H1 (cell line): ENCODE measurements at places on chromosomes 7 and 10. TPM values are rescaled to one million over a fixed set of nuclear protein-coding genes. Genes with fewer than 3 reads are reported as not detected.

DNA sequence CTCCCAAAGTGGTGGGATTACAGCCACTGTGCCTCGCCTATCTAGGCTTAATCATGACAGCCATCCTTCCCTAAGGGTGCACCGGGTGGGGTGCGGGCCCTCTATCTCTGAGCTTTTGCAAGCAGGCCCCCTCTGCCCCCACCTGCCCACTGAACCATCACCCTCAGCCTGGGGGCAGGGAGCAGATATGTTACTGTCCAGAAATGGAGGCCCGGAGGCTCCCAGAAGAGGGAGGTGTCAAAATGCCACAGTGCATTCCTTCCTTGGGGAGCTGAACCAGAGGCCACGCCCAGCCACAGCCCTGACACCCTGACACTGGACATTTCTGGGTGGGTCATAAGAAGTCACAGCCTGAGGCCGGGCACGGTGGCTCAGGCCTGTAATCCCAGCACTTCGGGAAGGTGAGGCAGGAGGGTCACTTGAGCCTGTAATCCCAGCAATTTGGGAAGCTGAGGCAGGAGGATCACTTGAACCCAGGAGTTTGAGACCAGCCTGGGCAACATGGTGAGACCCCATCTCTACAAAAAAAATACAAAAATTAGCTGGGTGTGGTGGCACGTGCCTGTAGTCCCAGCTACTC, 129.8 kb upstream of the TNRC18 start:
- H3K27me3 ChIP-seq: no peaks in the 10 kb centered on the region
- H3K4me1 ChIP-seq: peaks cover 13% of the 10 kb centered on the region; the same call in 1 of the 2 replicates
- H3K27ac ChIP-seq: no peak overlapping the region
- DNase-seq: no peak
- H3K4me3 ChIP-seq: no peak overlapping the region
- H3K36me3 ChIP-seq: no peaks in the 10 kb centered on the region

DNA sequence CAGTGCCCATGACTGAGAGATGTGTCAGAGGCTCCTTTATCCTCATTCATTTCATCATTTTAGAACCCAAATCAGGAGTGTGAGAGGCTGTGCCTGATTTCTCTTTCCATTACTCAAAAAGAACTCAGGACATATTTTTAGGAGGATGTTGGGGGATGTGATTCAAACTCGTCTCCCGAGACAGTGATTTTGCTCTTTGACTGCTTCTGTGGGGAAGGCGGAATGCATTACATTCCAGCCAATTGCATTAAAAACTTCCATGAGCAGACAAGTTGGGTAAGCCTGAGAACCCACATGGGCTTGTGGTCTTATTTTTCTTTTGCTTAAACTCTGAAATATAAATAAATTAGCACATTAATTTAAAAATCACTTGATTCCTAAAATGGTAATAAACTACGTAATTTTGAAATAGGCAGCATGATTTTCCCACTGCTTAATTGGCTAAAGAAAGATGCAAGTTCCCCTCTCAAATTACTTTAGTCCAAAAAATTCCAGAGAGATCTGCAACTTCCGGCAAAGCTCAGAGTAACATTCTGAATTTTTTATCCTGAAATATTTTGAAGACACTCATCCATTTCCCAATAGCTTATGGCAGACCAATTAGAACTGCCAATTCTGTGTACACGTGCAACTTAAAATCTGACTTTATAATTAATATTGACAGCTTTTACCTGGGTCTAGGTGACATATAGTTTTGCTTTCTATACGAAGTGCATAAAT, 185.6 kb downstream of the C7orf25 start:
- H3K4me3 ChIP-seq: no peak overlapping the region
- H3K27ac ChIP-seq: no peak overlapping the region
- no peak for DNase-seq
- no peaks in the 10 kb centered on the region for H3K36me3 ChIP-seq

Gene HDAC9
- total RNA-seq: 9.4 and 13.1 TPM in 2 replicates

- peak; percentile 57 for DNase-seq
- H3K4me3 ChIP-seq: peak overlapping the region; percentile 75
- peaks cover 2% of the 10 kb centered on the region; the same call in 1 of the 2 replicates for H3K4me1 ChIP-seq
- peaks cover 10% of the 10 kb centered on the region for H3K27me3 ChIP-seq
- H3K27ac ChIP-seq: no peak overlapping the region
These were observed 82.6 kb upstream of the PRKG1 start for GRCh38 chr10:50991456-50992355.

Gene PDE6C
- not detected in 2 replicates for total RNA-seq

DNA sequence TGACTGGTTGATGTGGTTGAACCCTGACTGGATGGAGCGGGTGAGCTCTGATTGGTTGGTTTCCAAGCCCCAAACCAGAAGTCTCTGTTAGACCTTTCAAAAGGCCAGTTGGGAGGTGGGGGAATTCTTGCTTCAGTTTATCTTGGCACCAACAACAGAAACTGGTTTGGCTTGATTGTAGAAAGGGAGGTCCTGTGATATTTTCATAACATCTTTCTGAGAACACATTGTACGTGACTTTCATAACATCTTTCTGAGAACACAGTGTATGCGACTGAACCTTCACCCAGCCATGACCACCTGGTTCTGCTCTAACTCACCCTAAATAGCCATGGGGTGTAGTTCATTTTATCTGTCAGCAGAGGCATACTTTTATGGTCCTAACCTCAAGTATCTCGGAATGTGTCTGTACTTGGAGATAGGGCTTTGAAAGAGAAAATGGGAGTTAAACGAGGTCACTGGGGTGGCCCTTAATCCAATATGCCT, 88.3 kb downstream of the GALNT17 start:
- H3K27me3 ChIP-seq: no peaks in the 10 kb centered on the region
- no peak for DNase-seq
- H3K27ac ChIP-seq: no peak overlapping the region
- no peaks in the 10 kb centered on the region; the same call in 1 of the 2 replicates for H3K36me3 ChIP-seq
- H3K4me3 ChIP-seq: no peak overlapping the region

Gene GPR85
- total RNA-seq: 0.20 and 0.54 TPM in 2 replicates

Gene FRG2B
- total RNA-seq: not detected in 2 replicates

DNA sequence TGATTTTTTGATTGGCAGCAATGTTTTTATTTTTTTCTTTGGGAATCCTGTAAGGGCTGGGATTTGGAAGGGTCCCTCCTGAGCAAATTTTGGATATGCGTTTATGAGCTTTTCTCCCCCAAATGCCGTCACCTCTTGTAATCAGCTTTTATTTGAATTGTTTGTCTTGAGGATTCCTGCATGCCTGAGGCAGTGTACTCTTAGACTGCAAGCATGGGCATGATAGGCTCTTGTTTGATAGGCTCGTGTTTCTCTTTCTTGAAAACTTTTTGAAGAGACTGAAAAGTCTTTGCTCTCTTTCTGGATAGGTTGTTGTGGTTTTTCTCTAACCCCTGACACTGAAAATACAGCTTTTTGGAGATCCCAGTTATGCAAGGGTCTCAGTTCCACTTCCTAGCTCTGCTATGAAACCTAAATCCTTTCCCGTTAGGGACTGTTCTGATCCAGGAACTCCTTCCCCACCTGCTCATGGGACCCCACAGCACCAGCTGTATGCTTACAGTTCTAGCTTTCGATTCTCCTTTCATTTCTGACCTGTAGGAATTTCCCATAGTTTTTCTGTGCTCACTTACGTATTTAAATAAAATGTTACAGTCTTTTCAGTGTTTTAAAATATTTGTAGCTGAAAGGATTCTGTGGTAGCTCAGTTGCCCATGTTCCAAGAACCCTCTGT, 17.2 kb downstream of the TSPAN13 start:
- H3K4me1 ChIP-seq: peaks cover 2% of the 10 kb centered on the region; the same call in 1 of the 2 replicates
- H3K4me3 ChIP-seq: no peak overlapping the region
- H3K27me3 ChIP-seq: no peaks in the 10 kb centered on the region
- no peak for DNase-seq

Gene GDF2
- total RNA-seq: not detected in 2 replicates

GRCh38 chr10:44948642-44949041, 11.0 kb upstream of the RASSF4 start:
- DNase-seq: no peak
- no peak overlapping the region for H3K4me3 ChIP-seq
- H3K27ac ChIP-seq: no peak overlapping the region
- no peaks in the 10 kb centered on the region for H3K4me1 ChIP-seq
- H3K36me3 ChIP-seq: no peaks in the 10 kb centered on the region

DNA sequence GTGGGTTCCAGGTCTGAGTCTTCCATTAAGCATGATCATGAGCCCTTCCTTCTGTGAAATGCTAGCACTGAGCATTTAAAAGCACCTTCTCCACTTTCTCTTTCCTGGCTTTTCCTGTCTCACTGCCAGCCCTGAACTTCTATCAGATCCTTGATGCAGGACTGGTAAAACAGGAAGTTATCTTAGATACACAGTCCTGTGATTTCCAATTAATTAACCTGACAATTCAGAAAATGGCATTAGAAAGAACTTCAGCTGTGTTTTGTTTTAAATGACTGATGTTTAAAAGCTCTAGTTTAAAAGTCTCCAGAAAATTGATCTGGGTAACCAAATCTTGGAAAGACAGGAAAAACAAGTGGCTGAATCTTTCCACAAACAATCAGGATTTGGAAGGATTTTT, 79.0 kb upstream of the MACROH2A2 start:
- no peak for DNase-seq
- no peaks in the 10 kb centered on the region for H3K4me1 ChIP-seq
- no peaks in the 10 kb centered on the region for H3K36me3 ChIP-seq
- H3K27me3 ChIP-seq: no peaks in the 10 kb centered on the region
- H3K27ac ChIP-seq: no peak overlapping the region

Gene ZNF117
- total RNA-seq: 10.2 and 13.0 TPM in 2 replicates

Gene ELMO1
- total RNA-seq: 18.4 and 20.6 TPM in 2 replicates

DNA sequence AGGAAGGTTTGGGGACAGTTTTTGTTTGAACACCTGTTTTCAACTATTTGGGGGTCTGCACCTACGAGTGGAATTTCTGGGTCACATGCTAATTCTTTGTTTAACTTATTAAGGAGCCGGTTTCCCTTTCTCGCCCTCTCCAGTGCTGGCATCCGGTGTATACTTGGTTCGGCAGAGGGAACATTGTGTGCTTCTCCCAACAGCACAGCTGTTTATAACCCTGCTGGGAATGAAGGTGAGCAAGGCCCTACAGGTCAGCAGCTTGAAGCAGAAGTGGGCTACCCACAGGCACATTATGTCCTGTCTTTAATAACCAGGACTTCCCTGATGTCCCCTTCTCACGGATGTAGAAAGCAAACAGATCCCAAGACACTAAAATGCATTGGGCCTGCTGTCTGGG, 87.5 kb upstream of the PDCD4 start:
- H3K4me3 ChIP-seq: no peak overlapping the region
- no peak for DNase-seq
- H3K4me1 ChIP-seq: 0 out of 2 replicates have a peak, but pooled peaks cover 2% of the 10 kb centered on the region
- H3K36me3 ChIP-seq: no peaks in the 10 kb centered on the region
- H3K27me3 ChIP-seq: no peaks in the 10 kb centered on the region
- H3K27ac ChIP-seq: no peak overlapping the region

DNA sequence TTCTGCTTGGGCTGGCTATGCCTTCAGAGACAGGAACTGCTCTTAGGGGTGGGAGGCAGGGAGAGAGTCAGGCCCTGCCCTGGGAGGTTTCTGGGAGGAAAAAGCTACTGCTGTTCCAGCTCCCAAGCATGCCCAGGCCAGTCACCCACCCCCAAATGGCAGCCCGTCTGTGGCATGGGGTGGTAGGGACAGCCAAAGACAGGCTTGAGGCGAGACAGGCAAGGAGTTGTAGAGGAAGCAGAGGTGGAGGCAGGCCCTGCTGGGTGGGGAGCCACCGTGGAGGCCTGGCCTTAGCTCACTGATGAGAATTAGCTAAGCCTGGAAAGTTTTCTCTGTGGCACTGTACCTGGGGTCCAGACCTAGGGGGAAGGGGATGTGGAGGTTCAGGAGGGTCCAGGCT, 6.6 kb upstream of the SAMD8 start:
- H3K36me3 ChIP-seq: no peaks in the 10 kb centered on the region
- no peak overlapping the region for H3K4me3 ChIP-seq
- H3K27me3 ChIP-seq: no peaks in the 10 kb centered on the region

- no peaks in the 10 kb centered on the region for H3K4me1 ChIP-seq
- no peak for DNase-seq
- H3K4me3 ChIP-seq: no peak overlapping the region
- no peak overlapping the region for H3K27ac ChIP-seq
- no peaks in the 10 kb centered on the region for H3K27me3 ChIP-seq
- no peaks in the 10 kb centered on the region for H3K36me3 ChIP-seq
These were observed 19.7 kb upstream of the PON2 start for GRCh38 chr7:95454438-95455045.

Gene FRMD4A
- 37.2 and 39.6 TPM in 2 replicates for total RNA-seq

- H3K4me3 ChIP-seq: no peak overlapping the region
- H3K4me1 ChIP-seq: no peaks in the 10 kb centered on the region
- DNase-seq: no peak
- H3K27ac ChIP-seq: no peak overlapping the region
These were observed 354.1 kb downstream of the TNS3 start for GRCh38 chr7:47227762-47228177.

DNA sequence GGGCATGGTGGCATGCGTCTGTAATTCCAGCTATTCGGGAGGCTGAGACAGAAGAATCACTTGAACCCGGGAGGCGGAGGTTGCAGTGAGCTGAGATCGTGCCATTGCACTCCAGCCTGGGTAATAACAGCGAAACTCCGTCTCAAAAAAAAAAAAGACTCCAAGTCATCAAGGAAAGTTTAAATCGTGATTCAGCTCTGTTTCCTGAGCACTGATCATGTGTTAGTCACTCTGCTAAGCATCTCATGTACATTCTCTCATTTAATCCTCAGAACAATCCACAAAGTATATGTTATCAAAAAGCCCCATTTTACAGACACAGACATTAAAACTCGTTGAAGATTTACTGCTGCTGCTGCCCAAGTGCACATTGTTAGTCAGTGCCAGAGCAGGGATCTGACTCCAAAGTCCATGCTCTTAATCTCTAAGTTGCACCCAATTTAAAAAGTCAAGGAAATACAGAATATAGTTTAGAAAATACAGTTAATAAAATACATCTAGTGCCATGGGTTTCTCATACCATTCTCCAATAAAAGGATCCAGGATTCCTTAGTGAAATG, 6.2 kb downstream of the PIK3AP1 start:
- DNase-seq: no peak
- no peaks in the 10 kb centered on the region for H3K4me1 ChIP-seq
- H3K36me3 ChIP-seq: no peaks in the 10 kb centered on the region
- H3K4me3 ChIP-seq: no peak overlapping the region
- H3K27me3 ChIP-seq: peaks cover 2% of the 10 kb centered on the region; the same call in 1 of the 2 replicates

DNA sequence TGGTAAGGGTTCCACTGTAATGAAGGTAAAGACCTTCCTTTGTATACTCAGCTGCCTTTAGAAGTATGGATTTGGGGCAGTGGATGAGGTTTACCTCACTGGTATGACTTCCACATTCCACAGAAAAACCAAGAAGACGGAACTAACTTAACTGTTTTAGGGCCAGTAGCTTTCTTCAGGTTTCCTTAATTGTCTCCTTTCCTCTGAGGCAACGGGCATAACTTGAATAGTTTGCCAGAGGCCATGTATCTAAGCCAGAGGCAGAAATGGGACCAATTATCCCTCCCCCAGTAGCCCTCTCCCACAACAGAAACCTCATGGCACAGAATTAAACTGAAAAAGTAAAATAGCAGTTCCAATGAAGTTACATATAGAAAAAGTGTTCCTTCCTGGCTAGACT, 281.7 kb downstream of the PHTF2 start:
- no peaks in the 10 kb centered on the region for H3K36me3 ChIP-seq
- H3K27me3 ChIP-seq: peaks cover 8% of the 10 kb centered on the region
- H3K4me3 ChIP-seq: no peak overlapping the region
- no peak overlapping the region for H3K27ac ChIP-seq

DNA sequence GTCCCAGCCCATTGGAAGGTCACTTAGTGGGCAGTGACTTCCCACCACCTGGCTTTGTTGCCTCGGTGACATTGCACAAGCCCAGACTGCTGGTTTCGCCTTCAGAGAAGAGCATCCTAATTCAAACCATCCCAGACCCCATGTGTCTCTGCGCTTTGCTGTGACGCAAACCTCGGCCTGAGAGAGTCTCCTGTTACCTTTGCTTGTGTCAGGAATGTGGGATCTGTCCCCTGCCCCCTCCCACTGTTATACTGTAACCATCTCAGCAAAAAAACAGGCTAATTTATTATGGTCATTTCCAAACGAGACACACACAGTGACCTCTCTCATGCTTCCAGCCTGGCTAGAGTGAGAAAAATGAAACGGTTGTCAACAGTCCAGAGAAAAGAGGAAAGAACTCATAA, 25.0 kb upstream of the AQP1 start:
- no peak for DNase-seq
- H3K4me3 ChIP-seq: no peak overlapping the region
